Stomach (tissue), 19 donors: ENCODE measurements at places on chromosomes 1 and 21. TPM values are rescaled to one million over a fixed set of nuclear protein-coding genes. Genes with fewer than 3 reads are reported as not detected.

GRCh38 chr1:78275456-78275855 is 215.3 kb upstream of the PTGFR start:
- no peak for DNase-seq

- no peak for DNase-seq
Observed at GRCh38 chr1:202143011-202143767, 1.3 kb downstream of the ARL8A start.

DNA sequence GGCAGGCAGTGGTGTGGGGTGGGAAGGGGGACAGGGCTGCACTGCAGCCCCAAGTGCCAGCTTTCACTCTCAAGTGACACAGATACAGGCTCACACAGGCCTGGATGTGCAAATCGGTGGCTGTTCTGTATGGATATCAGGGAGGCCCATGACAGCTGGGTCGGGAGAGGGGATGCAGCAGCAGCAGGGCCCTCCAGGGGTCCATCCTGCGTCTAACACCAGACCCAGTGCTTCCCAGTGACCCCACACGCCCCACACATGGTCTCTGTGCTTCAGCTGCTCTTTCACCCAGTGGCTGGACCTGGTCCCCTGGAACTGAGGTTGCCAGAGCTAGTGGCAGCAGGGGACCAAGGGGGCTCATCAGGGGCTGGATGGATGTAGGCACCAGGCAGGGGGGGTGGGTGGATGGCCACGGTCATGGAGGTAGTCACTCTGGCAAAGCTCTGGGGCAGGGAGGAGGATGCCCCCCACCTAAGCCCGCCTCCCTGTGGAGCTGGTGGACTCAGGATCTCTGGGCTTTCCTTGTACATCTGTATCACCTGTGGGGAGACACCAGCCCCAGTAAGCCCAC is 13.9 kb downstream of the BTBD19 start:
- no peak for DNase-seq

GRCh38 chr1:183194527-183195141 is 8.6 kb downstream of the LAMC2 start:
- DNase-seq = no peak

GRCh38 chr1:17273096-17273495 is 24.2 kb downstream of the PADI3 start:
- DNase-seq = no peak

DNA sequence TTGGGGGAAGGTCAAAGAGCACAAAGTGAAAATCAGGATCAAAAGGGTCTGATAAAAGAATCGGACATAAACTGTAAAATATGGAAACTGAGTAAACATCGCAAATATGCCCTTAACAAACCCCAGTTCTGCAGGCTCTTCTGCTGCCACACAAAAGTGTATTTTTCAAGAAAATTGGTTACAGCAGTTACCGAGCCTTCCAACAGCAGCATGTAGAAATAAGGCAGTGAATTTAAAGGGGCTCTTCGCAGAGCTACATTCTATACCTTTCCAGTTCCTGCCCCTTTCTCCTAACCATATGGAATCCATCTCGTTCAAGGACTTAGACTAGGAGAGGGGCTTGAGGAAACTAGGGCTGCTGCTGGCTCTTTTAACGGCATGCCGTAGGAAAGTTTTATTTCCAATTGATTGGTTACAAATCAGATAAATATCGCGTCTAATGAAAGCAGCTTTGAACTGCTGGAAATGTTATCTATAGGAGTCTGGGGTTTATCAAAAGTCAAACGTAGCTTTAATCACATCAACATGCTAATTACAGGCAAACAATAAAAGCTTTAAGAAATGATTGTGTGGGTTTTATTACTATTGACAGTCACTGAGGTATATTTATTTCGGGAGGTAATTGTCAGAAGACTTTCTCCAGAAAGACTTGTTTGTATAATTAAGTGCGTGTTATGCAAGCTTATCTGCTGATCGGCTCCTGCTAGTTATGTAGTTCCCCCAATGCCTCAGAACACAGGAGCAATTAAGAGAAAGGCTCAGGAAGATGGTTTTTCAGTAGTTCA is 59.1 kb downstream of the GORAB start:
- DNase-seq = no peak

The TSPAN2 gene
- 39.7 TPM for total RNA-seq

The GBP6 gene
- total RNA-seq = not detected
